ENCODE measurements at places on chromosomes 5 and 9.

- no peak for DNase-seq
Measured at GRCh38 chr5:33841891-33842290, 49.9 kb downstream of the ADAMTS12 start.

DNA sequence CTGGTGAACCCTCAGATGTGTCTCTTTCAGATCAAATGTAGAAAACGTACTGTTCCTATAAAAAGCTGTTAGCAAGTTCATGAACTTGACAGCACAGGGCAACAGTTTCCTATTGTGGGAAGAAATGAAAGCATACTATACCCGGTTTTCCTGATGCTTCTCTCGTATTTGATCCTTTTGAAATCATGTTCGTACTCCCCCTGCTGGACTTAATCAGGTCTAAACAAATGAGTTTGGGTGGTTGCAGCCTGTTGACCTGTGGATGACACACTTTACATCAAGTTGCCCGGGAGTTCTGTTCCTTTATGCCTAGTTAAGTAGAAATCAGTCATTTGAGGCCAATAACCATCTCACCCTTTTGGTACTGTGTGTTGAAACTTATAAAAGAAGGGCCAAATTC is 1992.3 kb downstream of the MAT2B start:
- DNase-seq, result no peak

DNA sequence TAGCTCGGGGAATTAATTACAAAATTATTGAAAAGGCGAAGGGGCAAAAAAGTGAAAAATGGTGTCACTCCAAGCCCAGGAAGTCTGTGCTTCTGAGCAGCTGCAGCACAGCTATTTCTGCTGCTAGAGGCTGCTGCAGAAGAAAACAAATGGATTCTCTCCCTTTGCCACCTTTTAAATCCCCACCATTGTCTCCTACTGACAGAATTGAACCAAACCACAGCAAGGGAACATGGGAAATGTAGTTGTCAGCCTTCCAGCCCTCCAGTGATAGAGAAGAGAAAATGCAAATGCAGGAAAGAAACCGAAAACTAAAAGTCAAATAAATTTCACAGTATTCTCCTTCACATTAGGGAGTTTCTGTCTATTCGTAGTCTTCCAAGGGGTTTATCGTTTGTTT is 33.4 kb upstream of the CDC42SE2 start:
- DNase-seq, result no peak

DNA sequence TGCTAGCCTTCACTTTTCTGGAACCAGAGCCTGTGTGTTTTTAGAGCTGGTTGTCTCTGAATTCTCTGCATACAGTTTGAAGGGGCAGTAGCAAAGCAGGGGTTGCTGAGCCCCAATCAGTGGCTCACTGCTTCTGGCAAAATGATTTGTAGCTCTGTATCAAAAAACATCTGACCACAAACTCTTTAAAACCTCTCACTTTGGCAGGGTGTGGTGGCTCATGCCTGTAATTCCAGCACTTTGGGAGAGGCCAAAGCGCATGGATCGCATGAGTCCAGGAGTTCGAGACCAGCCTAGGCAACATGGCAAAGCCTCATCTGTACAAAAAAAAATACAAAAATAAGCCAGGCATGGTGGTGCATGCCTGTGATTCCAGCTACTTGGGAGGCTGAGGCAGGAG is 28.3 kb upstream of the APC start:
- no peak for DNase-seq

- no peak for DNase-seq
Measured at GRCh38 chr5:136194576-136194975, 1.6 kb upstream of the SMIM32 start.

- no peak for DNase-seq
Measured at GRCh38 chr5:57422993-57423392, 59.6 kb downstream of the ACTBL2 start.

DNA sequence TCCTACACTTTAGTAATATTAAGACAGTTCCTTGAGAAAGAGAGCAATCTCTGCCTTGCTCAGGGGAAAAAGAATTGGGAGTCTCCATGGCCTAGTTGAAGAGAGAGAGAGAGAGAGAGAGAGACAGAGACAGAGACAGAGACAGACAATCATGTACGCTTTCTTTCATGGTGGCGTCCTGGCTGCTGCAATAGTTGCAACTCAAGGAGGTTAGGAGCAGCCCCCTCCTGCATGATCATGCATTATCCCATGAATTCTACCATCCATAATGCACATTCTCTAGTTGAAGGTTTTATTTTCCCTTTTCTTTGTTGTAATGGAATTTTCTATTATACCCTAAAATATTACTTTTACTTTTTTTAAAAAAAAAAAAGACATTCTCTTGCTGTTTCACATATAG is 50.7 kb downstream of the PPP2R2B start:
- no peak for DNase-seq

DNA sequence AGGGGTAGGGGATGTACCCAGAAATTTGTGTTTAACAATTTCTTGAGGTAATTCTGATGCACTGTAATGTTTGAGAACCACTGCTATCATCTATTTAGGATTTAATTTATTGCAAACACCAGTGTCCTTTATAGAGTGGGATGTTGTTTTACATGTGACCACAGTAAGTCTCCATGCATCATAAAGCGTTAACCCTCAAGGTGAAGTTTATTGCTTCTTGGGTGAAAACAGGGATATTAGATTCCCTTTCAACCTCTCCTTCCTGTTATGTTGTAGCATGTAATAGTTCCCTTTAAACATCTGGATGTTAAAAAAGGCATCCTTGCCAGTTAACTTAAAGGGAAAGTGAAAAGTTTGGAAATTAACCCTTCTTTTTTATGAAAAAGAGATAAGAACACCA is 35.8 kb upstream of the ATG10 start:
- no peak for DNase-seq

DNA sequence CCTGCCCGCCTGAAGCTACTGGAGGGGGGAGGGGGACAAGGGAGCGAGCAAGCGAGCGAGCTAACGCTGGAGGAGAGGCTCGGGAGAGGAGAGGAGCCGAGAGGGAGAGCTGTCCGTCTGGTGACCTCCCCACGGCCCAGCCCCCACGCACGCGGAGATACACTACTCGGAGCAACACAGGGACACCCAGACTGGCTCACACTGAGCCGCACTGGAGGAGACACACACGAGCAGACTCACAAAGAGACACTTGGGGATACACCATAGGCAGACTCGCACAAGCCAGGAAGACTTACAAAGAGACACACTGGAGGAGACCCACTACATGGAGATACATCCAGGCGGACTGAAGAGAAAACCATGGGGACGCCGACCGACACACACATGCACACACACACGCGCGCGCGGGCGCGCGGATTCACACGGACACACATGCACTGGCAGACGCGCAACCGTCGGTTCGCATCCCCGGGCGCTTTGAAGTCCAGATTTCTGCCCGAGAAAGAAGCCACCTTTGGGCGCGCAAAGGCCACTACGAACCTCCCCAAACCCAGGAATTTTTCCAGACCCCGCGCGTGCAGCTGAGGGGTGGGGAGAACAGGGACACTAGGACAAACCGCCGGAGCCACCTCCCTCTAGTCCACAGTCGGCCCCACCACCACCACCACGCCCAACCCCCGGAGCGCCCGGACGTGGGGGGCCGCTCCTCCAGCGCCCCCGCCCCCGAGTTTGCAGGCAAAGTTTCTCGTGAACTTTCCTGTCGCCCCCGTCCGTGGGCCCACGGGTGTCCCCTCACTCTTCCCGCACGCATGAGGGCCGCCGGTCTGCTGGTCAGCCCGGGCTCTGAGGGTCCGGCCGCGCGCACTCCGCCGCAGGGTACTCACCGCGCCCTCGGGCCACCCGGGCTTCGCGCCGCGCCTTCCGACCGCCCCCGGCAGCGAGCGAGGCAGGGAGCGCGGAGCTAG is 571 bp downstream of the CNTFR start:
- no peak for DNase-seq

DNA sequence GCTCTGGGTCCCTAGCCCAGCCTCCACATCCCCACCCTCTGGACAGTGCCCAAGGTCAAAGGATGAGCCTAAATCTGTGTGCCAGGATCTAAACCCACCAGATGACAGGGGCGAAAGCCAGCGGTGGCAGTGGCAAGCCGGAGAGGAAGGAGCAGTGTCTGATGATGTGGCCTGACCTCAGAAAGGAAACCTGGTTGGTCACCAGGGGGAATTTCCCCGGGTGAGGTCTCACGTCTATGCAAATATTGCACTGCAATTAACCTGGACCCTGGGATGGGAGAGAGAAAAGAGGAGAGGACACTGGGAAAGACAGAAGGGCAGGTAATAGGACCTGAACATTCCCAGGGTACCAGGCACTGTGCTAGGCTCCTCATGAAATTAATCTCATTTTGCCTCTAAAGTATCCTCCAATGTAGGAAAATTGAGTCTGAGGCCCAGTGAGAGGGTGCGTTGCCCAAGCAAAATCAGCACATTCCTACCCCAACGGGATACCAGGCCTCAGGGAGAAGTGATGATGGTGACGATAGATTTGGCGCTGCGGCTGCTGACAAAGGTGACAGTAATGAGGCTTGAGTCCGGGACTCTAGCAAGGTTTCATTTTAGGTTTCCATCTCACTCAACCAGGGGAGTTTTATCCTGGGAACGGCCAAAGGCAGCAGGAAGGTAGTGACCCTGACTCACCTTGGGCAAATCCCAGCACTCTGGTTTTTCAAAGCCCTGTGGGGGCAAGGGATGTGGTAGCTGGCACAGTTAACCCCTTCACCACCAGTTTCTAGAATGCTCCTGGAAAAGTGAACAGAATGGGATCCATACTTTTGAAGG is 13.4 kb upstream of the TNIP1 start:
- peak; percentile 11 for DNase-seq

- DNase-seq, result no peak
Measured at GRCh38 chr9:19689328-19690101, 99.3 kb downstream of the SLC24A2 start.

GRCh38 chr5:130955041-130955440 is 210.0 kb downstream of the HINT1 start:
- DNase-seq, result no peak

- DNase-seq, result no peak
Measured at GRCh38 chr5:85333276-85333675, 948.6 kb upstream of the EDIL3 start.

DNA sequence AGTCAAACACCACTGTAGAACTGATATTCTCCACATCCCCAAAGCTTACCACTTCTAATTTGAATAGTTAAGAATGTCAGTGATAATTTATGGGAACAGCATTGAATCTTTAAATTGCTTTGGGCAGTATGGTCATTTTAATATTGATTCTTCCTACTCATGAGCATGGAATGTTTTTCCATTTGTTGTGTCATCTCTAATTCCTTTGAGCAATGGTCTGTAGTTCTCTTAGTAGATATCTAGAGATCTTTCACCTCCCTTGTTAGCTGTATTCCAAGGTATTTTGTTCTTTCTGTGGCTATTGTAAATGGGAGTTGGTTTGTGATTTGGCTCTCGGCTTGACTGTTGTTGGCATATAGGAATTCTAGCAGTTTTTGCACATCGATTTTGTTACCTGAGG is 1341.8 kb upstream of the CDH9 start:
- no peak for DNase-seq

- DNase-seq, result no peak
Measured at GRCh38 chr5:179699616-179700237, 960 bp downstream of the CANX start.

DNA sequence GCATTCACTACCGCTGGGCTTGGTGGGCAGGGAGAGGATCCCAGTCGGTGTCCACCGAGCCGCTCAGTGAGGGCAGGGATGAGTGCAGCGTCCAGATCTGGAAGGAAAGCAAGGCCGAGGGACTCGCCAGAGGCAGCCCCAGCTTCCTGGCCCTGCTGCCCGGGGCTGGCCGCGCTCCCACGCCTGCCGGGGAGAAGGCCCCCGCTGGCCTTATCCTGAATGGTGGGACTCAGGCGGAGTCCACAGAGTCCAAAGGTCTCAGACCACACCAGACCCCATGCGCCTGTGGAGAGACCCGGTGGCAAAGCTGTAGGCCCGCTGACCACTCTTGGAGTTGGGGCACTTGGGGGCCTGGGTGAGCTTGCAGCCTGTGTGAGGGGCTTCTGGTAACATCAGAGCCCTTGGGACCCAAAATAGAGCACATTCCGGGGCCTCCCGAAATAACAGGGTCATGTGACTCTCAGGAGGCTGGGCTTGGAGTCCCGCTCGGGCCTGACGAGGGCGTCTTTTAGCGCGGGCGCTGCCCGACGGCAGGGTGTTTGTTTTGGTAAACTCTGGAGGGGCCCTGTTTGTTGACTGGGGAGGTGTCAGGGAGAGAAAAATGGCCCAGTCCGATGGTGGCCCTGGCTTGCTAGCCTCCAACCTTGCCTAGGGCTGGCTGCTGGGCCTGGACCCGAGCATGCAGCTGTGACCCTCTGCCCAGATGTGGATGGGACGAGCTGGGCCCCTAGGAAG is 2.8 kb downstream of the RXRA start:
- DNase-seq, result no peak

- DNase-seq, result peak; percentile 24
Measured at GRCh38 chr5:9545992-9546851, at the start of gene SEMA5A. TSS of gene SEMA5A (minus strand) at chr5:9546075. CDS start at chr5:9379946, 166,129 bp downstream.

- DNase-seq, result no peak
Measured at GRCh38 chr5:3428334-3428733, 167.3 kb upstream of the IRX1 start.

GRCh38 chr9:70013598-70014196 is 30.0 kb upstream of the MAMDC2 start:
- DNase-seq, result no peak

GRCh38 chr9:84857211-84857610 is 187.7 kb downstream of the NTRK2 start:
- DNase-seq, result no peak

DNA sequence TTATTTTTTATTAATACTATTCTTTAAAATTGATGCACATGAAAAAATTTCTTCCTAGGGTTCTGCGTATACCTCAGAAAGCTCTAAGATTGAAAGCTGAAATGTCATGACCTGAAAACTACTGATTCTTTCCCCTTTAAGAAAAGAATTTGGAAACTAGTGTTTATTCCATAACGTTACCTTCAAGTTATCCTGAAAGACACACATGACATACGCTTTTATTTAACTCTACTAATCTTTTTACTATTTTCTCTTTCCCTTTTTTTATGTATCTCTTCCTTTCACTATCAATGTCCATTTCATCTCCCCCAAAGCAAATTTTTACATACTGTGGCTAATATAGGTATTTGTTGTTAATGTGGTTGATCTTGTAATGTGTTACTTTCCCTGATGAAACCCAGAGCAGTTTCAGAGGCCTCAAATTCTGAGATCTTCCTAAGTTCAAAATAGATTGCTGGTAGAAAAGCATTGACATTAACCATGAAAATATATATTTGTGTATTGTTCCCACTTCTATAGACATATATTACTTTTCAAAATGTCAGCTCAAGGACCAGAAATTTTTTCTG is 7.4 kb downstream of the NIPBL start:
- DNase-seq, result no peak

GRCh38 chr9:89902450-89903140 is 297.8 kb downstream of the GADD45G start:
- DNase-seq, result no peak

DNA sequence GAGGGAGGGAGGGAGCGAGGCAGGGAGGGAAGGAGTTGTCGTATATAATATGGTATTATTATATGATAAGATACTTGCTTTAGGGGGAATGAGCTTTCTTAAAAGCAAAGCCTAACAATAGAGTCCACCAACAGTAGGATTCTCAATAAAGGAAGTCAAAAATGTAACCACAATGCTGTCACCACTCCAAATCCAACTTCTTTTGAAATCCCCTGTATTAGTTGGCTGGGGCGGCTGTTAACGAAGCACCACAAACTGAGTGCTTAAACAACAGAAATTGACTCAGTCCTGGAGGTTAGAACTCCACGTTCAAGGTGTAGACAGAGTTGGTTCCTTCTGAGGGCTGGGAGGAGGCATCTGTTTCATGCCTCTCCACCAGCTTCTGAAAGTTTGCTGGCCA is 23.1 kb downstream of the GAS1 start:
- no peak for DNase-seq

- no peak for DNase-seq
Measured at GRCh38 chr5:40675396-40676133, 4.2 kb upstream of the PTGER4 start.

- no peak for DNase-seq
Measured at GRCh38 chr5:120396186-120396585, 67.9 kb upstream of the PRR16 start.

All from activated T-cell treated with anti-CD3 and anti-CD28 coated beads for 1 hour (primary cell).